ENCODE measurements at places on chromosomes 13 and 19.

DNA sequence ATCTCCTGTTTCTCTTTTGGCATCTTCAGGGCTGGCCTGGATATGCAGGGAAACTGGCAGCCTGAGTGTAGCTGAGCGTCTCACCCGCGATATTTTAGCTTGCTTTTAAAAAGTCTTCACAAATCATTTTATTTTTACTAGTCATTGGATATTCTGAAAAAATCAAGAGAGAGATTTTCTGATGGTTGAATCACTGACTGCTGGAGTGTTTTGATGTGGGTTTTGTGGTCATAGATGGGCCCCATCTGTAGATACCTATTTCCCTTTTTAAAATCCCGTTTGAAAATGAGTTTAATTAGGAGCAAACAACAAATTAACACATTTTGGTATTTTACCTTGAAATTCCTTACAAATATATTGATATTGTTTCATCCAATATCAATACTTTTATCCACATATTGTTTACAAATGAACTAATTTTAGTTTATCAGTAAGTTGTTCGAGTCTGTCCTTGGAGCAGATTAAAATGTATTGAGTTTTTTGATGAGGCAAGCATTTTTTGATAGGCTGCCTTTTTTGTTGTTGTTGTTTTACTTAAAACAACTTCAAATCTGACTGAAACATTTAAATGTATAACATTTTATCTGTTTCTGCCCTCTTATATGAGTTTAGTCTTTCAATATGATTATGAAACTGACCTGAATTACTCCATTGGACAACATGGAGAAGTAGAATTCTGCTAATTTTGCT, 21.5 kb upstream of the OXGR1 start:
- DNase-seq = no peak

DNA sequence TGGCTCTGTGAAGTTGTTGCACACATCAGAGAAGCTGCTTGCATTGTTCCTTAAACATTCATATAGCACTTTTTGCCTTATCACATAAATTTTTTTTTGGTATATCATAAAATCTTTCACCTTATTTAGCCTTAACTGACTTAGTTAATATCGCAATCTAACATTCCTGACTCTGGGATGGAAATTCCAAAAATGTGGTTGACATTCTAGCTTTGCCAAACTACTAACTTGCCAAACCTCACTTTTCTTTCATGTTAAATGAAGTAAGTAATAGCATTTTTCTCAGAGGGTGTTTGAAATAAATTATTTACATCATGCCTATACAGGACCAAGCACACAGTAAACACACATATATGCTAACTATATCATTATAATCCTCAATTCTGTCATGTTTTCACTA, 736.9 kb upstream of the PCDH9 start:
- no peak for DNase-seq

DNA sequence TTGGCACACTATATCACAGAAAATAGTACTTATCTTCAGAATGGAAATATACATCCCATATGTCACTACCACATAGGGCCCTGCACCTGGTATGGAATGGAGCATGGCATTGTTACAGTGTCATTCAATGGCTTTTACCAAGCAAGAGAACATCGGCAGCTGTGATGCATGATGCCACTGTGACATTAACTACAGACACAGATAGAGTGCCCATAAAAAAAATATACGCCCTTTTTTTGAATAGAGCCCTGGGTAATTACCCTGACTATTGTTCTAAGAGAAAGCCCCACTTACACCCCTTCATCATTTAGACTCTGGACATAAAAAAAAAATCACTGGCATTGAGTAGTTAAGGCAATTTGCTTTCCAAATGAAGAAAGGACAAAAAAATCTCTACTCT, 320.3 kb downstream of the DNAJC15 start:
- no peak for DNase-seq

- no peak for DNase-seq
Observed at GRCh38 chr13:97834250-97834649, 119.2 kb upstream of the IPO5 start.

- DNase-seq = no peak
Observed at GRCh38 chr13:84136582-84136981, 254.3 kb upstream of the SLITRK1 start.

GRCh38 chr13:19864746-19865309, 1.4 kb upstream of the ZMYM5 start:
- peak; percentile 72 for DNase-seq

GRCh38 chr13:29131159-29131558, 311.0 kb downstream of the MTUS2 start:
- no peak for DNase-seq

- no peak for DNase-seq
Observed at GRCh38 chr19:12034198-12034597, 1.3 kb downstream of the ZNF433 start.

- no peak for DNase-seq
Observed at GRCh38 chr13:111322001-111322915, 1.8 kb downstream of the TEX29 start.

DNA sequence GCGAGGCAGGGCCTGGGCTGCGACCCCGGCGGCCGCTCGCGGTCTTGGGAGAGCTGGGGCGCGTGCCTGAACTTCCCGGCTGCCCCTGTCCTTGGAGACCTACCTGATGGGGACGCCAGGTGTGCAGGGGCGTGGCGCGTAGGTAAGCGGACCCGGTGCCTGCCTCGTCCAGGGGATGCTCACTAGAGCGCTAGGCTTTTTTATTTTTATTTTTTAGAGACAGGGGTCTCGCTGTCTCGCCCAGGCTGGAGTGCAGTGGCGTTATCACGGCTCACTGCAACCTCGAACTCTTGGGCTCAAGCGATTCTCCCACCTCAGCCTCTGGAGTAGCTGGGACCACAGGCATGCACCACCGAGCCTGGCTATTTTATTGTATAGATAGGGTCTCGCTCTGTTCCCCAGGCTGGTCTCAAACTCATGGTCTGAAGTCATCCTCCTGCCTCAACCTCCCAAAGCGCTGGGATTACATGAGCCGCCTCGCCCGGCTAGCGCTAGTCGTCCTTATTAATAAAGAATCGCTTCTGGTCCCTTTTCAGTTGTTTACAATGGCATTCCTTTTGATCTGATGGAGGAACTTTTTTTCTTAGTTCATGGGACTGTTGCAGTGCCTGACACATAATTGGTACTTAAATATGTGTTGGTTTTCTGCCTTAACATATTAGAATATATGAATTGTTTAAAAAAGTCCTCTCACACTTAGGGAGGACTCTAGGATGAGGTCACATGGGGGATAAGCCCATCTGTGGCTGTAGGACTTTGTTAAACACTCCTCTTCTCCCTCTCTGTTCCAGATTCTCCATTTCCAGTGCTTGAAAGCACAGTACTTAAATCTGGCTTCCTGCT, 812 bp downstream of the DPY19L3 start:
- no peak for DNase-seq

GRCh38 chr13:102028206-102028605, 373.6 kb downstream of the FGF14 start:
- DNase-seq = no peak

- DNase-seq = no peak
Observed at GRCh38 chr13:51714663-51715168, 89.2 kb downstream of the DHRS12 start.

- no peak for DNase-seq
Observed at GRCh38 chr13:78881751-78882150, 222.8 kb upstream of the OBI1 start.

GRCh38 chr19:19319732-19320360, 463 bp downstream of the SUGP1 start:
- DNase-seq = peak; percentile 6

GRCh38 chr19:14558370-14559066, 13.3 kb downstream of the NDUFB7 start:
- DNase-seq = no peak

DNA sequence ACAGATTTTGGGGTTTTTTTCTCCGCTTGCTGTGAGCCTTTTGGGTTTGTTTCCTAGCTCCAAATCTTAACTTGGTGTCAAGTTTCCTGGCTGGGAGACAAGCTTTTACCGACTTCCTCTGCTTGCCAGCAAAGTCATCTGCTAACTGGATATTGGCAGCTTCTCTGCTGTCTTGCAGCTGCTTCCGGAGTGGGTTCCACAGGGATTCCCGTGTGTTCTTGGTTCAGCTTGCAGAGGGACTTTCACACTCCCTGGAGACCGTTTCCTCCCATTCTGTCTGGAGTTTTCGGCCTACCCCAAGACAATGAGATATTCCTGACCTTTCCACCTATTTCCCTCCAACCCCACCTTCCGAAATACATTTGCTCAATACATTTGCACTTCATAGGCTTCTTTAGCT, 2.2 kb upstream of the COLGALT1 start:
- DNase-seq = peak; percentile 26

DNA sequence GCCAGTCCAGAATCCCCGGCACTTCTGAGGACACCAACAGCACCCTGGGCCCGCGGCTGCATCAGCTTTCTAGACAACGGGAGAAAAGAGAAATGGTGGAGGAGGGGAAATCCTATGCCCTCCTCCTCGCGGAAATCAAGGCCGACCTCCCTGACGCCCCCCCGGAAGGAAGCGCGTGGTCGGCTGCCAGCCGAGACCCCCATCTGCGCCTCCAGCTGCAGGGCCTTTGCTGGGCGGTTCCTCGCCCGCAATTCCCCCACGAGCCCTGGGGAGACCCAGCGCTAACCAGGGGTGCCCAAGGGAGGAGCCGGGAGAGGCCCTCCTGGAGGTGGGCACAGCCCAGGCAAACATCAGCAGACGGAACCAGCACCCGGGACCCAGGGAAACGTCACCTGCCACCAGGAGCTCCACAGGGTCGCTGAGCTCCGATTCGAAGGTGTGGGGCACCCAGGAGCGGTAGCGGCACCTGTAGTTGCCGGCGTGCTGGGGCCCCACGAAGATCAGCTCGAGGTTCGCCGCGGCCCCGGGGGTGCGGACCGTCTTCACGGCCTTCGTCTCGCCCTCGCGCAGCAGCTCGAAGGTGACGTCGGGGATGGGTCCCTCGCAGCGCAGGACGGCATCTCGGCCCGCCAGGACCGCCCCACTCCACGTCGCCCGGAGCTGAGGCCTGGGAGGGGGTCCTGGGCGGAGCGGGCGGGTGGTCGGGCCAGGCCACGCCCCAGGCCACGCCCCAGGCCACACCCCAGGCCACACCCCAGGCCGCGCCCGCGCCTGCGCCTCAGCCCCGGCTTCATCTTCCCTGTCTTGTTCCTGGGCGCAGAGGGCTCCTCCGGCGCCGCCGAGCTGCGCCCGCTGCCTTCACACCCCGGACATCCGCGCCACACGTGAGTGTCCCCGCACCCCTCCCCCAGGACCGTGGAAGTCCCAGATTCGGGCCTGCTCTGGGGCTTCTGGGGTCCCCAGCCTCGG, 6.0 kb downstream of the A1BG start:
- DNase-seq = peak; percentile 76
